Naive thymus-derived CD4-positive, alpha-beta T cell (primary cell): ENCODE measurements at places on chromosomes 4 and X.

- DNase-seq = no peak
Observed at GRCh38 chrX:41335958-41336331, 2.0 kb downstream of the DDX3X start.

GRCh38 chrX:119041175-119041574 lies 31.6 kb upstream of the CT47C1 start:
- DNase-seq = no peak

- no peak for DNase-seq
Observed at GRCh38 chr4:5746829-5747737, 36.1 kb downstream of the EVC start.

GRCh38 chr4:7000421-7001176 lies 42.6 kb upstream of the TADA2B start:
- DNase-seq = no peak

- no peak for DNase-seq
Observed at GRCh38 chr4:8016527-8016926, 76.9 kb upstream of the AFAP1 start.

DNA sequence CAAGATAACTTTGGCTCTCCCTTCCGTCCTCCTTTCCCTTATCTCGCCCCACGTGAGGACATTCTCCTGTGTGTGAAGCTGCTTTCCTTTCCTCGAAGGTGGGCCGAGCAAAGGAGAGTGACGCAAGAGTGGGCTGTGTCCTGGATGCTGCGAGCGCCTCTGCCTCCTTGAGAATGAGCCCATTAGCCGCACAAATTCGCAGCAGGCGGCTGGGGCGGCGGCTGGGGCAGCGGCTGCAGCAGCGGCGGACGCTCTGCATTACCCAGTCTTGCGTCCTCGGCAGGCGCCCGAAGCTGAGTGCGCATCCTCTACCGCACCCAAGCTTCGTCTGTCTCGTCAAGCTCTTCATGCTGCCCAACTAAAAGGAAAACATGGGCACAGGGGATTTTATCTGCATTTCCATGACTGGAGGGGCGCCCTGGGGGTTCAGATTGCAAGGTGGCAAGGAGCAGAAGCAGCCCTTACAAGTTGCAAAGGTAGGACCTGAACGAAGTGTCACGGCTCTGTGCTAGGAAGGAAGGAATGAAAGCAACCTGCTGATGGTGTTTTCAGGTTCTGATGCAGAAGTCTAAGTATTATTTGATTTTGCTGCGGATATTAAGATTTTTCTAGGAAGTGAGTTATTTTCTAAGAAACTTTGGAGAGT lies at the start of gene SYNPO2:
TSS of gene SYNPO2 (plus strand) at position 189 of the 646 bp plus-strand sequence. CDS start at position 372, 183 bp downstream.
- peak; percentile 10 for DNase-seq

GRCh38 chrX:149282909-149283308 lies 222.2 kb downstream of the IDS start:
- no peak for DNase-seq

DNA sequence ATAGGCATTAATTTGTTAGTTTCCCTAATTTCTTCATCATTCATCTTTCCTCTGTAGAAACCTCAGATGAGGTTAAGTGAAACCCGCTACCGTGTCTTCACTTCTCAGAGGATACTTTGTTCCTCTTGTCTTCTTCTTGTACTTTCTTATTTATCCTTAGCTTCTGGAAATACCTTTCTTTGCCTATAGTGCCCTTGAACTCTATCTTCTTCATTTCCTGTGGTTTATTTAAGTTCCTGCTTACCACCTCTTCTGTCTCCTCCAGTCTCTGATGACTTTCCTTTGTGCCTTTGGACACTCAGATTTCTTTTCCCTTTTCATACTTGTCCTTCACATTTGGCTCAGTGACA lies 159.6 kb upstream of the LEF1 start:
- DNase-seq = no peak
